NCI-H2029 (cell line): ENCODE measurements at places on chromosomes 2 and 18.

GRCh38 chr2:233116946-233117345 is 56.8 kb downstream of the INPP5D start:
- DNase-seq, result no peak

- no peak for DNase-seq
Observed at GRCh38 chr2:88114889-88115288, 13.0 kb downstream of the FABP1 start.

DNA sequence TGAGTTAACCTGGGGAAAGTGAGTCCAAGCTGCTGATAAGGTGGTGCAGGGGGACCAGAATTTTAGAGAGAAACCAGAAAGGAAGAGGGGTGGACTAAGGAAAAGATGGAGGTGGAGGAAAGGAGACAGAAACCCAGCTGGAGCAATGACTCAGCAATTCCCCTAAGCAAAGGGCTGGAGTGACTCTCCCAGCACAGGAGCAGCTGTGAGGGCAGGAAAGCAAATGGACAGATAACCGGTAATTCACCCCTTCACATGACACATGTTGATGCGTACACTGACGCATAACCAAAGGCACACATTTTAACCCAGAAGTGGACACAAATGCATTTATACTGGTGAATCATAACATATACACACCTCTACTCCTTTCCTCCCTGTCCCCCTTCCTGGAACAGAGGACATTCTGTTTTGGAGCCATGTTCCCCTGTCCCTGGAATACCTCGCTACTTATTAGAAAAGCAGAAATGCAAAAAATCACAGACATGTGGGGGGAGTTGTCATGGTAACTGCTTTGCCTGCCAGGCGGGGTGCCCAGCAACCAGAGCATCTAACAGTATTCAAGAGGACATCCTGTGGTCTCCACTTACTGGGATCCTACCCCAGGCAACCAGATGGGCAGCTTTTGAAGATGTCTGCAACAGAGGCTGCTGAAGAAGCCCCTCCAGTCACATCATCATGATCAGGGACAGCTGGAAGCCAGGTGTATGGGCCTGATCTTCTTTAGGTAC is 4.7 kb downstream of the CDK5R2 start:
- no peak for DNase-seq

GRCh38 chr18:22675006-22675405 is 257.3 kb upstream of the CTAGE1 start:
- DNase-seq, result no peak

DNA sequence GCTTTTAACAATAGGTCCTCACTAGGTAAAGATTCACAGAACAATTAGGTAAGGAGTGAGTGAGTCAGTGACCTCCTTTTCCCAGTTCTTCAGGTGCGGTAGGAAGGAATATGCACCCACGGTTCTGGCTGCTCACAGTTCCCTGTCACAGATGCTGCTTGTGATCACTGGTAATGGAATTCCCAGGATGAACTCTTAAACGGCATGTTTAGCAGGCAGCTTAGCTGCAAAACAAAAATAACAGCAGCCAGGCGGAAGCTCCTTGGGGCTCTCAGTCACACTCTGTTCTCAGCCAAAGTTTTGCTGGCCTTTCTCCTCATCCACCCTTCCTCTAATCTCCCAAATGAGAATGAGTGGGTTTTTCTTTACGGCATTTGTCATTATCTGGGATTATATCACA is 274.5 kb downstream of the MYT1L start:
- DNase-seq, result no peak

DNA sequence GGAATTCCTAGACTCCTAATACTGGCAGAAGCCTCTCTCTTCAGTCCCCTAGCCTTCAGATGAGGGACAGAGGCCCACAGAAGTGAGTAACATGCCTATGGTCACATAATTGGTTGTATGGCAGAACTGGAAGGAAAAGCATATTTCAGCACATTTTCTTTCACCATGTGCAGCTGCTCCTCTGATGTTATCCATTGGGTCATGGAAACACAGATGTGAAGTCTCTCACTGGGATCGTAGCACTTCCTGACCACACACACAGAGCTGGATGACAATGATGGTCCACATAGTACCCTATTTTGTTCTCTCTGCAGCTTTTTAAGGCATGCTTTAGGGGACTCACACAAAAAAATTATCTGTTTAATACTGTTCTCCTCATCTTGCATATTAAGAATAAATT is 24.5 kb downstream of the MYO3B start:
- no peak for DNase-seq

- DNase-seq, result peak; percentile 47
Observed at GRCh38 chr2:188291617-188292347, at the start of gene GULP1. TSS of gene GULP1 (plus strand) at chr2:188291874. CDS start at chr2:188477703, 185,829 bp downstream.
